ENCODE measurements at places on chromosomes 5 and 9.

GRCh38 chr9:86359151-86359879, 5.1 kb upstream of the TUT7 start:
- DNase-seq, result no peak

- no peak for DNase-seq
Observed at GRCh38 chr9:38057416-38058195, 11.4 kb downstream of the SHB start.

DNA sequence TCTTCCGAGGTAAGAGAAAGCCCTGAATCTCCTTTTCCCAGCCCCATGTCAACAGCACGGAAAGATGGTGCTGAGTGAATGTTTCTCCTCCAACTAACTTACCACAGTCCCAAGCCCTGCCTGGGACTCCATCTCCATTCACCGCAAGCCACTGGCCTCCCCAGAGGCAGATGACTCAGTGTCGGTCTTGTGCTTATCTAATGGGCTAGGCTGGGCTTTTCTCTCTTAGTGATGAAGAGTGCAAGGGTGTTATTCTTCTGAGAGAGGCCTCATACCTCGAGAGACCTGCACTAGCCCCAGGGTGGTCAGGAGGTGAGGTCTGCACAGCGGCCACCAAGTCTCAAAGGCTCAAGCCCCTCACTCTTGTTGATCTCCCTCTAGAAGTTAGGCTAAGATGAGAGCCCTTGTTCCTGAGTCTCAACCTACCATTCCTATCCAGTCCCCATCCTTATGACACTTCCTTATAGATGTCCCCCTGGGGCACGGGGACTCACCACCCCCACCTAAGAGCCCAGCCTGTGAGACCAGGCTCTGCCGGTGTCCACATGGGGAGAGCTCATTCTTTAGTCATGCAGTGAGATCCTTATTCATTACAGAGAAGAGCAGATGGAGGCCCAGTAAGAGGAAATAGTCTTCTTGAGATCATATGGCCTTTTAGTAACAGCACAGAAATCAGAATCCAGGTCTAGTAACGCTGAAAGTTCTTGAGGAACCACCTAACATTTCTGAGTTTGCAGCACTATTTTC, 127.0 kb downstream of the SAXO1 start:
- no peak for DNase-seq

DNA sequence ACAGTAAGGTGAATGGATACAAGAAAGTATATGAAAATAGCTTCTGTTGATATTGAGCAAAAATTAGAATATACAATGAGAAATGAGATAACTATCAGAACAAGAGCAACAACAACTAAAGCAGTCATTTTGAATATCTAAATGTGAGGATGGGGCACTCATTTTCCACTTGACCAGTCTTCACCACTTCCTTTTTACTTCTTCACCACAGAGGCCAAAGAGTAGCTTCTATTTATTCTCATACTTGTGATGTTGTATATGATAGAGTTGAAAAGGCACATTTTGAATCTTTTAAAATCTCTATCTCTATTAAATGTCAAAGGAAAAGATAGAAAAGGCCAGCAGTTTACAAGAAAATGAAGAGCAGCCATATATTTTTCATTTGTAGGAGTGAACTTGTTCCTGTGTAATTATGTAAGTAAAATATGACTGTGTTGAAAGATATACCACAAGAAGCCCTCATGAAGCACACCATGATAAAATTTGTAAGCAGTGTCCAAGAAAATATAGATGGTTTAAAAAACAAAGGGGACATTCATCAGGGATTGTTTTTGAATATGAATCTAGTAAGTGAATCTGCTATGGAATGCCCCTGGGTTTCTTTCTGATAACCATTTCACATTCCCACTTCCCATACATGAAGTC, 39.2 kb downstream of the ADAMTS19 start:
- DNase-seq, result no peak

GRCh38 chr9:99433095-99433494, 211.0 kb downstream of the SEC61B start:
- DNase-seq, result no peak

DNA sequence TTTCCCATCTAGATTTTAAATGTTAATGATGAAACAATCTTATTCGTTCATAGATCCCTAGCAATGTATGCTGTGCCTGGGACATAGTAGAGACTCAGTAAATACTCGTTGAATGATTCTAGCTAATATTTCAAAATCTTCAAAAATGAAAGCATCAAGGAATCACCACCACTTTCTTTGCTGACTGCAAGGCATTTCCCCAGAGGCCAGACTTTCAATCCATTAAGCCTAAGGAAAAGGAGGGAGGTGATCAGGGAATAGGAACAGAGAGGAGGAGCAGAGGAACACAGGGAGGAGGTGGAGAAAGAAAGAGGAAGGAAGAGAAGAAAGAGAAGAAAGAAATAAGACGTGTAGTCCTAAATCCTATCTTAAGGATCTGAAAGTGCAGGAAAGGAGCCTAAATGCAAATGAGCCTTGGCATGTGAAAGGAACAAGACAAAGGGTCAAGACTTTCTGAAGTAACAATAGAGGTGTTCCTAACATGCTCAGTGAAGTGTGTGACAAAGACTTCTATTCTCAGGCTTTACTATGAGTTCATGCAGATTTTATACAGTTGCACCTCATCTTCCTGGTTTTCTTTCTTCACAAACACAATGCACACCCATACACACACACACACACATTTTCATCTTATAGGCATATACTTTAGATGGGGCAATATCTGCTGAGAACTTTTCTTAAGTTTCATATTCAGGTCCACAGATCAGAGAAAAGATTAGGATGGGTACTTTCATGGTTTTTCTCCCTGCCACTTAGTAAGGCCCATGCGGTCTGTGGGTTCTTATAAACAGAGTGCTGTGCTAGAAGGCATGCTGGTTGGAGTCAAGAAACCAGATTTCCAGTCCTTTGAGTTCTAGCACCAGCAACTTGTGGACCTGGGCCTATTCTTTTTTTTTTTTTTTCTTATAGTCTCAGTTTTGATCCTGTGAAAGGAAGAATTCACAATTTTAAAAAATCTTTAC, 512.2 kb upstream of the TNC start:
- no peak for DNase-seq

DNA sequence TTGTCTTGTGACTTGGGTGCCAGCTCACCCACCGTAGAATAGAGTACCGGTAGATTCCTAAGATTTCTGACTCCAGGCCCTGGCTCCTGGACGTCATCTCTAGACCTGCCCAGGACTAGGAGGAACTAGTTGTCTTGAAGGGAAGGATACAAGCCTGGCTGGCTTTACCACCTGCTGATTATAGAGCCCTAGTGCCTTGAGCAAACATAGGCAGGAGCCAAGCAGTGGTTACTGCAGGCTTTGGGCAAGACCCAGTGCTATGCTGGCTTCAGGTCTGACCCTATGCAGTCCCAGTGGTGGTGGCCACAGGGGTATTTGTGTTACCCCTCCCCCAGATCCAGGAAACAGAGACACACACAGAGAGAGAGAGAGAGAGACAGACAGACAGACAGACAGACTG, 606.2 kb downstream of the PDE4D start:
- DNase-seq, result no peak

GRCh38 chr5:88657136-88657535, 225.8 kb downstream of the MEF2C start:
- no peak for DNase-seq

DNA sequence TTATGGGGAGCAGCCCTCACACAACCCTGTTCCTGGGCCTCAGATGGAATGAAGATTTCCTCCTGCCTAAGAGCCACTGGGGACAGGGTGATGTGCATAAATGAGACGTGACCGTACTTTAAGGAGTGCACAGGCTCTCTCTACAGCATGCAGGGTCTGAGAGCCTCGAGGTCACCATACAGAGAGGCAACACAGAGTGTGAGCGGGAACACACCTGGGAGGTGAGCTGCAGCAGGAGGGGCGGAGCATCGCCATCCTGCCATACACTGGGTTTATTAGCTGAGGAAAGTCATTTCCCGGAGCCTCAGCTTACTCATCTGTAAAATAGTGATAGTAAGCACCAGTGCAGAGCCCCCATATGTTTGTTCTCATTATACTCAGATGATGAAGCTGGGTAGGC, 182.5 kb upstream of the RAD23B start:
- no peak for DNase-seq

DNA sequence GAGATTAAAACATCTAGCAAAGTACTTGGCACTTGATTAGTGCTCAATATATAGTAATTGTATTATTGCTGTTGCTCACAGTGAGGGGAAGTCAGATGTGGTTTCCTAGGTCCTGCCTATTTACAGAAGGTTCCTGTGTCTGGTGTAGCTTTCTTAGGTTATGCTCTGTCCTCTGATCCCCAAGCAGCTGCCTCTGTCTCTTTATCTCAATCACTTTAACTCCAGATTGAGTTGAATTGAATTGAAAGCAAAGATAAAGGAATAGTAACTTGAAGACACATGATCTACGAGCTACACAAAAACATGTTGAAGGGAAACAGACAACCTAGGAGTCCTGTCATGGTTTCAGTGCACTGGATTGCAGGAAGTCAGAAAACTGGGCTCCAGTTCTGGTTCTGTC, 113.9 kb upstream of the ADAMTSL1 start:
- no peak for DNase-seq

DNA sequence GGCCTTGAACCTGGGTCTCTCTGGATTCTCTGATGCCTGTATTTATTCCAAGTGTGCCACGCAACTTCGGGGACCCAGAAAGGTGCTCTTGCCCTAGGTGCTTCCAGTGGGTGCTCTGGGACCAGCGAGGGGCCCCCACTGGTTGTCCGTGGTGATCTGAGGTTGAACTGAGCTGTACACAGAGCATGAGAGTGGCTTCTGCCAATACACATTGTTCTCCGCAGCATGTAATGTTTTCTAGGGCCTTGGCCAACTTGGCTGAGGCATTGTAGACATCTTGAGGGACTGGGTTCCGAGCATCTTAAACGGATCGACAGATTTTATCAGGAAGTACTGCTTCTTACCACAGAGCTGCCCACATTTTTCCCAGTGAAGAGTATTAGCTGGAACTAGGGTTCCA, 117.9 kb downstream of the MTX3 start:
- DNase-seq, result no peak

DNA sequence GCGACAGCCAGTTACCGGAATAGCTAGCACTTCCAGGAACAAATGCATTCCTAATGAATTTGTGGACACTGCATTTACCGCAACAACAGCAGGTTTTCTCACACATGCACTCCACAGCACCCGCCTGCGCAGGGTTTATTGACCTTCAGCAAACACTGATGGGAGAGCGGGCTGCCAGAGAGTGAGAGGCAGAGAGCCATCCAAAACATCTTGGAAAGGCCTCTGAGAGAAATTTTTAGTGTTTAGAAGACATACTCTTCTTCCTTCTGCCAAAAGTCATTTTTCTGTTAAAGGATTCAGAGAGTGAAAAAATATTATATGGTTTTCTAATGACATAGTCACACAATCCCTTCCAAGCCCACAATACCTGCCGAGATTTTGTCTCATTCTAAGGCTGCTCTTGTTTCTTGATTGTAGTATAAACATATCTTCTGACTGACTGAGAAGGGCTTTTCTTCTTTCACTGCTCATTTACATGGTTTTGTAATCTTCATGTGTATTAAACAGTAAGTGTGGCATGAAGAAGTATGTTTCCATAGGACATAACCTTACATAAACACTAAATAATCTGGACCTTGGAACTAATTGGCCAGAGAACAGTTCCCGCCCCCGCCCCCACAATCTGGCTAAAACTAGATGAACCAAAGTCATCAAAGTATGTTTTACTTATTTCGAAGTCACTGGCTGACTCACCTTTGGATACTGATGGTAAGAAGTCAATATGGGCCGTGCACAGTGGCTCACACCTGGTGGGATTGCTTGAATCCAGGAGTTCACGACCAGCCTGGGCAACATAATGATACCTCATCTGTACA, 432.5 kb upstream of the MEF2C start:
- DNase-seq, result no peak
